ENCODE measurements at places on chromosomes 7 and 10.
A peak's percentile ranks its signal among the peaks of the same experiment; 100 is the strongest.

GRCh38 chr7:34123316-34123715, 218.0 kb downstream of the BMPER start:
- DNase-seq: no peak

- DNase-seq: no peak
These were observed 1284.1 kb upstream of the AUTS2 start for GRCh38 chr7:68314208-68314607.

DNA sequence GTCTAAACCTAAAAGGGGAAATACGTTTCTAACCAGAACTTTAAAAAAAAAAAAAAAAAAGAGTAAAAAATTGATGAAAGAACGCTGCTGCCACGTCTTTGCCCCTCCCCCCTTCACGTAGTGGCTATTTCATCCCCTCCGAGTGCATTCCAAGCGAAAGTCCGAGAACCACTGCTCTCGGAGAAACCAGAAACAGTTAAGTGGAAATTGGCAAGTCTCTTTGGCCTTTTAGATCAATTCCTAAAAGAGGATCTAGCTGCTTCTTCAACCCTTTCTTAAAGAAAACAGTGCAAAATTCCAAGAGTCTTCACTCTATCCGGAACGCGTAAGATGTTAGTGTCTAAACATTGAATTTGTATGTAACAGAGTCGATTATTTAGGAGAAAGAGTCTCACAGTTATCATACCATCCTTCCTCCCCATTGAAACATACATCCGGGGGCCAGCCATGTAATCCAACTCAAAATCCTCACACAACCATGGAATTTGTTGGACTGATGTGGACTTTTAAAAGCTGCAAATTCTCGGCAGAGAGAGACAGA, 1.1 kb downstream of the P4HA1 start:
- peak; percentile 87 for DNase-seq

DNA sequence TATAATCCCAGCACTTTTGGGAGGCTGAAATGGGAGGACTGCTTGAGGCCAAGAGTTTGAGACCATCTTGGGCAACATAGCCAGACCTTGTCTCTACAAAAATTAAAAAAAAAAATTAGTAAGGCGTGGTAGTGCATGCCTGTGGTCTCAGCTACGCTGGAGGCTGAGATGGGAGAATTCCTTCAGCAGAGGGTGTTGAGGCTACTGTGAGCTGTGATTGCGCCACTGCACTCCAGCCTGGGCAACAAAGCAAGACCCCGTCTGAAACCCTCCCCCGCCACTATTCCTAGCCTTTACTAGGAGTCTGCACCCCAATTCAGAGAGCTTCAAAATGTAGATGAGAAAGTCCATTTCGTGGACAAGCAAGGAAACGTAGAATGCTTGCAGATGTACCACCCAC, 95.2 kb downstream of the PRPF18 start:
- no peak for DNase-seq

- no peak for DNase-seq
These were observed 25.4 kb downstream of the RPP38 start for GRCh38 chr10:15122477-15123030.

DNA sequence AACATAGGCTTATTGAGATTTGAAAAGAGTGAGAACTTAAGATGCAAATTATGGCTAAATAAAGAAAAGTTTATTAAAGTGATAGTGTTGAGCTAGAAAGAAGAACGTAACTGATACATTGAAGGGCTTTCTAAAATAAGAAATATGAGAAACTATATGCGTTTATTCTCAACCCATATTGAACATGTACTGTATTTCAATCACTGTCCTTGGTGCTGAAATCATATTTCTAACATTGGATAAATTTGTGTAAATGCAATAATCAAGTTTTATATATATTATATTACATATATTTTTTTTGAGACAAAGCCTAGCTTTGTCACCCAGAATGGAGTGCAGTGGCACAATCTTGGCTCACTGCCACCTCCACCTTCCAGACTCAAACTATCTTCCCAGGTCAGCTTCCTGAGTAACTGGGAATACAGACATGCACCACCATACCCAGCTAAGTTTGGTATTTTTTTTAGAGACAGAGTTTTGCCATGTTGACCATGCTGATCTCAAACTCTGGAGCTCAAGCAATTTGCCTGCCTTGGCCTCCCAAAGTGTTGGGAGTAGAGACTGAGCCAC, 1065.8 kb downstream of the REEP3 start:
- DNase-seq: no peak

DNA sequence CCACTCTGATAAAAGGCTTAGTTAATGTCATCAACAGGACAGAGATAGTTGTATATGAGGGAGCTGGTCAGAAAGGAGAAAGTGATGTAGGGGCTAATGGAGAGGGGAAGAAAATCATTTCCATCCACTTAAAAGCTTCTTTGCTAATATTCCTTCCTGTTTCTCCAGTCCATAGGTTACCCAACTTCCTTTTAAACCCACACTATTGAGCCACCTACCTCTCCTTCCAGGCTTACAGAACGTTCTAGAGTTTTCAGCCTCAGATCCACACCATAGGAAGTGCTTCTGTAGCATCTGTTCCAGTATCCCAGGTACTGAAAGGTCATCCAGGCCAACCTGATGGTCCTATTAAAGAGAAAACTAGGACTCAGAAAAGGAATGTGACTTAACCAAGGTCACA, 28.2 kb downstream of the STRIP2 start:
- DNase-seq: no peak

DNA sequence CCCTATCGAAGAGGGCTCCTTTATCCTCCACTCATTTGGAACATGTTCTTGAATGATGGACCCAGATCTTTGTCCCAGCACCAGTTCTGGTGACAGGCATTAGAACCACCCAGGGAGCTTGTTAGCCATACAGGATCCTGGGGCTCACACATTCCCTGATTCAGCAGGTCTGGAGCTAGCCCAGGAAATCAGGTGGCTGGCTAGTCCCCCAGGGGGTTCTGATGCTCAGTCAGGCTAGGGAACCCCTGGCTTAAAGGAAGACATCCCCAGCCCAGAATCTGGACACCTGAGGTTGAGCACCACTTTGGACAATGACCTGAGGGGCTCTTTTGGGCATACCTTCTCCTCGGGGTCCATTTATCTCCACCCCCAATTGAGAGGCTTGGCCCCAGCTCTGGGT, 37.0 kb upstream of the NANOS1 start:
- DNase-seq: no peak

DNA sequence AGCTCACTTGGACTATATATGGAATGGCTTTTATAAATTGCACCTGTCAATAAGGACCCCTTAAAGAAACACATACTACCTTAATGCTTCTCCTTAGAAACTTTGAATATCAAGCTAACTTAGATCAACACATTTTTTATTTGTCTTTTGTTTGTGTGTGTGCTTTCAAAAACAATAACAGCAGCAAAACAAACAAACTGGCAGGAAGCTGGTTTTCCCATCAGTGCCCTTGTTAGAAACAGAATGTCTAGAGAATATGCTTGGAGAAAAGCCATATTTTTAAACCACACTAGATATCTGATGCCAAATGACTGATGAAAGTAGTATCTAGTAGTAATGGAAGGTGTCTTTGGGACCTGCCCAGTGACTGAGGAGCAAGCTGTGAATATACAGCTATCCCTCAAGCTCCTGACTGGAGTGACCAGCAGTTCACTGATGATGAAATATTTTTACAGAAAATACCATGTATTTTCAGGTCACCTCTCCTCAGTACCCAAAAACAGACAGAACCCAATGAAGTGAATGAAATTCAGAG, 1.0 kb downstream of the PDE1C start:
- DNase-seq: no peak

GRCh38 chr10:120436439-120437112, 20.5 kb upstream of the PLPP4 start:
- DNase-seq: peak; percentile 59

DNA sequence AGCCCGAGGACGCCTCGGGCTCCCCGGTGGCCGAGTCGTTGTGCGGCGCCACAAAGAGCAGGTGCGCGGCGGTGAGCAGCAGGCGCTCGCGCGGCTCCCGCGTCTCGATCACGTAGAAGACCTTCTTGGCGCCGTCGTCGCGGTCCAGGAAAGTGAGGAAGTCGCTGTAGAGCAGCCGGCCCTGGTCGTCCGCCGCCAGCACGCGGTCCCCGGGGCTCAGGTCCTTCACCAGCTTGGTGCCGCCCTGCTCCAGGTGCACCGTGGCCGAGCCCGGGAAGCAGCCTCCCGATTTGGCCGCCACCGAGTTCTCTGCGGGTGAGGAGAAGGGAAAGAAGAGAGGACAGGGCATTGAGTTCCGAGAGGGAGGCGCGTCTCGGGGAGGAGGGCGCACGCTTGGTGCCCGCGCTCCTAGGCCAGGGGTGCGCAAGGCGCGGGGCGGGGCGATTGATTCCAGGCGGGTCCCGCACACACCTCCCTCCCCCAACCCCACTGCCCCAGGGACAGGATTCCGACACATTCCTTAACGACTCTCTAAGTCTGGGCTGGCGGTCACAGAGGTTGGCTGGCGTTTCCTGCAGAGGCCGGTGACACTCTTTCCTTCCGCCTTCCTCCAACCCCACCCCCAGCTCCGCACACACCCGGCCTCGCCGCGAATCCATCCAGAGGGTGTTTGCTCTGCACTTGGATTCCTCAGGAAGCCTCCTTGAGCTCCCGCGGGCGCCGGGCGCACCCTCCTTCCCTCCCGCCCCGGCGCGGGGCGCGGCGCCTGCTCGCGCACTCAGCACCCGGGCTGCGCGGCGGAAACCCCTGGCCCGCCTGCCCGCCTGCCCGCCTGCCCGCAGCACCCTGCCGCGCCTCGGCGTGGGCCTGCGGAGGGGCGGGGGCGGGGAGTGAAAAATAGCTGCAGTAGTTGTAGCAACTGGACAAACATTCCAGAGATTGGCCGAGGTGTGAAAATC, 8.6 kb downstream of the SHH start:
- DNase-seq: peak; percentile 34

DNA sequence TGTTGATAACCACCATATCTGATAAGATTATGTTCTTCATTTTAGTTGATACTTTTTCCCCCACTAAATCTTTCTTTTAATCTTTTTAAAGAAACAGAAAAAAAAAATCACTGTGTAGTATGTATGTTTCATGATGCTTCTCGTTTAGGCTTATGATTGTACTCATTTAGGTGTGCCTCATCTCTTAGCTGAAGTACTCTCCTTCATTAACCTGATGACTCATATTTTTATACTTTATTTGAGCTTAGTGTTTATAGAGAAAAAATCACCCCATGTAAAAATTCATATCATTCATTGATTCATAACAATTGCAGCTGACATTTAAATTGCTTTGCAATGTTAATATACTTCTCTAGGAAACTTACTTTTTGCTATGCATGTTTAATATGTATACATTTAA, 158.9 kb downstream of the MLLT10 start:
- DNase-seq: no peak

DNA sequence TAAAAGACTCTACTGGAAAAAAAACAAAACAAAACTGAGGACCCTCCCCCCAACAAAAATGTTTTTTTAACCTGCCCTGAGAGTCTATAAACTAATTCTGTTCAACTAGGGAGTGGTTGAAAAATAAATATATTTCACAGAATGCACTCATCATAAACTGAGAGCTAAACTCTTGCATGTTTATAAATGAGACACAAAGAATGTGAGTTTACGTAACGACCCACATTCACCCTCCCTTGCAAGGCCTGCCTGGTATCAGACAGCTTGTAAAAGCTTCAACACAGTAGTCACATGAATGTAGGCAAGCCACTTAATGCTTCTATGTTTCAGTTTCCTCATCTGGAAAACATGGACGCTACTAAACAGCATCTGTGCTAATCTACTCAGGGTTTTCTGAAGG, 50.3 kb downstream of the JAZF1 start:
- peak; percentile 51 for DNase-seq

DNA sequence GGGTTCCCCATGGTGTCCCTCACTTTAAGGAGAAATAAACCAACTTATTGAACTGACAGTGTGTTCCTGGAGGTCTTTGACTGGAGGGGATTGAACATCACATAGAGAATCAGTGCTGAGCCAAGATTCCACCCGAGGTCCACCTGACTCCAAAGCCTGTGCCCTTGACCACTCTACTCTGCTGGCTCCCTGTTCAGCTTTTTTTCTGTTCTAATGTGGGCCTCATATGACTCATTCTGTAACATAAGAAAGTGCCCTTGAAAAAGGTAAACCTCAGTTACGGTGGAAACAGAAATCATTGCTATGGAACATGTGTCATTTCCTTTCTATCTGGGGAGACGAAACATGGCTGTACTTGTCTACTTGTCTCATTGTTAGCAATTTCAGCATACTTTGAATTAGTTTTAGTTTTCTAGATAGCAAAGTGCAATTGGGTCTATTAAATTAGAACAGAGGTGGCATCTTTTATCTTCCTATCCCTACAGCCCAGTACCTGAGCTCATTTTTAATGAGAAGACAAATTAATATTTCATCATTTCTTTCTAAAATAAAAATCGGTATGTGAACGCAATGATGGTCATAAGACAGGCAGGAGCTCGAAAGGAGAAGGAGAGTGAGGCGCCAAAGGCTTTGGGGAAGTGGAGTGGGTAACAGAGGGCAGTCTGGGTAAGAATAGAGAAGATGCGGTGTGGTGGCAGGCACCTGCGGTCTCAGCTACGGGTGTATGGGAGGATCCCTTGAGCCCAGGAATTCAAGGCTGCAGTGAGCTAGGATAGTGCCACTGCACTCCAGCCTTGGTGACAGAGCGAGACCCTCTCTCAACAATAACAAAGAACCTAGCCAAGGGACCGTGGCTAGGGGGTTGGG, 1.5 kb downstream of the GSDME start:
- DNase-seq: peak; percentile 58

GRCh38 chr10:80152820-80153219, 20.3 kb downstream of the PLAC9 start:
- no peak for DNase-seq

GRCh38 chr10:97726636-97727178, 10.2 kb upstream of the ZFYVE27 start:
- DNase-seq: peak; percentile 92

DNA sequence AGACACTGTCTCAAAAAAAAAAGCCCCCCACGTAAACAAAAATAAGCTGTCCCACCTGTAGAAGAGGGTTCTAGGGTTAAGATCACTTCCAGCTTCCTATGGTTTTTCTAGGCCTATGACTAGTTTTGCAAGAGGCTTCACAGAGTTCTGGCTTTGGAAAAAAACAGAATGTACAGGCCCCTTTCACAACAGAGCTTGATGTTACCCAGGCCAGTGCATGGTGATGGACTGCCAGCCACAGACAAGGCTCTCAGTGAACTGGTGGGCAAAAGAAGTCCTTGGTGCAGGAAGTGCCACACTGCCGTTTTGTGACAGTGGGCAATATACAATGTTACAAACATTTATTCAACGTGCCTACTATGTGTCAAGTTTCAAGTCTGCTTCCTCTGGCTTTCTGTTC, 18.3 kb upstream of the EFCAB10 start:
- DNase-seq: no peak

DNA sequence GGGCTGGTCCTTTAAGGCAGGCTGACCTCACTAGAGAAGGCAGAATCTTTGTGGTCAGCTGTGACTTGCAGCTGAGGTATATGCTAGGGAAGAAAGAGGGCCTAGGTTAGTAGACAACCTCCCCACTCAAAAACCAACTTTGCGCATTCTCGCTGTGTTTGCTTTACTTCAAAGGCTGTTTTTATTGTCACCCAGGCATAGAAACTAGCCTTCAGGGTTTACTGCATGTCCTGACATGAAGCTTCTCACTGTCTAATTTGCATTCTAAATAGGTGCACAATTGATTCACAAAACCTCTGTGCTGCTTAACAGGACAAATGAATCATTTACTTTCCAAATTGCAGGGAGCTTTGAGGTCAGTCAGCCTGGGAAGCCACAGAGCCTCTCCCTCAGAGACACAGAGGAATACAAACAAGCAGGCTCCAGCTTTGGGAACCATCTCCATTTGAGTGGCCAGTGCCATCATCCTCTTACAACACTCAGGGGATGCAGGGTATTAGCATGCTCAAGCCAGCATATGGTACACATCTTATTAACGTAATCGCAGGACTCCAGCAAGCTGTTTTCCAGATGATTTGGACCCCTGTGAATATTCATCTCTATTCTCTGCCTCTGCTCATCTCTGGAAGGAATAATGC, 596.4 kb upstream of the GHITM start:
- no peak for DNase-seq
